Right lobe of liver (tissue), 6 donors: ENCODE measurements at places on chromosomes 6 and 20.

GRCh38 chr20:15091421-15092037 lies 754.1 kb upstream of the FLRT3 start:
- no peak for DNase-seq

DNA sequence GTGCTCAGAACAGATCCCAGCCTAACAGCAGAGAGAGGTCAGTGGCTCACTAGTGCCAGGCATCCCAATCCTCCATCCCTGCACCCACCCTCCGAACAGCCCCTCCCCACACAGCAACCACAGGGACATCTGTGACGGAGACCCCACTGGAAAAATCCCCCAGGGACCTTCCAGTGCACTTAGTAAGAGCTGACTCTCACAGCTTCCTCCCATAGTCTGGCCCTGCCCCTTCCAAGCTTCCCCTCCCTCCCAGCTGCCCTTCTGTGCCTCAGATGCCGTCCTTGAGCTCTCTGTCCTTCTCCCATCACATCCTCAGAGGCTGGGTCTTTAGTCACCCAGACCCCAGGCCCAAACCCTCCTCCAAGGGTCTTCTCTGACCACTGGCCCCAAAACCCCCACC lies 9.7 kb upstream of the THBS2 start:
- DNase-seq = no peak

DNA sequence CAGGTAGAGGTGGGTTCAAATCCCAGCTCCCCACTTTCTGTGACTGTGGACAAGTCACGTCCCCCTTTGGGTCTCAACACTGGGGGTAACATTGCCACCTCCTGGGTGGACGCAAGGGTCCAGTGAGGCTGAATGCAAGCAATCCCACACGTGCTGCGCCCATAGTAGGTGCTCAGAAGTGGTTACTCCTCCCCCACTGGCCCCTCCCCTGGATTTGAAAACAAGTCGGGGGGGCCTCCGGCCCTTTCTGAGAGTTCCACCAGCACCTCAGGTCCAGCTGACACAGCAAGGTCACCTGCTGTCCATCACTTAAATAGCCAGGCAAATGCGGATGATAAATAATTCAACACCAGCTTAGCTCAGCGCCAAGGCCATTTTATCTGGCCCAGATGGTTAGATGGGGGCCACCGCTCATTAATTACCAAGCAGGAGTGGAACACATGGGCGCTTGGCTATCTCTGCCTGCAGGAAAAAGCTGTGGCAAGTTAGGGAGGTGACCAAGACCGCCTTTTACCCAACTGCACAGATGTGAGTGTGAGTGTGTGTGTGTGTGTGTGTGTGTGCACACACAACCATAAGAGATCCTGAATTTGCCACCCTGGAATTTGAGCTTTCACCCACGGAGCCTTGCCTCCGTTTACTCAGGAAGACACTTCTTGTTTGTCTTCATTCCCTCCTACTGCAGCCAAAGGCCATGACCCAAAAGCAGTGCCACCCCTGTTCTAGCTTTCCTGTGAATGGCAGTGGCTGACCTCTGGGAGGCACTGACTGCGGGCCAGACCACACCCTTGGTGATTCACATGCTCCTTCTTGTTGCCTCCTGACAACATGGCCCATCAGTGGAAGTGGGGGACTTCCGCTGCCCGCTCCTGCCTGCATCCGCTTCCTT lies 34.7 kb upstream of the KCNB1 start:
- no peak for DNase-seq

- DNase-seq = no peak
Observed at GRCh38 chr6:159915397-159915796, 24.6 kb downstream of the MAS1 start.

- DNase-seq = no peak
Observed at GRCh38 chr20:4434681-4435080, 287.0 kb upstream of the PRND start.

DNA sequence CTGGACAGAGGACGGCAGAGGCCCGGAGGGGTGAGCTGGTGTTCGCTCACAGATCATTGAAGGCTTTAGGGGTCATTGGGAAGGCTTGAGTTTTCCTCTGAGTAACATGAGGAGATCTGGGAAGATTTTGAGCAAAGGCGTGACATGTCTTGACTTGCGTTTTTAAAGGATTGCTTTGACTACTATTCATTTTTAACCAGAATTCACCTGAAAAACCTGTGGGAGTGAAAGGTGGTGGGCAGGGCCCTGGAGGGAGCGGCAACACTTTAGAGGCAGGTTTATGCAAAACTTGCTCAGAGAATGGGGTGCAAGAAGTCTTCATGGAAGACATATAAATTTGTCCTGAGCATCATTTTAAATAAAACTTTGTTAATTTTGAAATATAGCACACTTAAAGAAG lies 72.2 kb upstream of the EEF1E1 start:
- no peak for DNase-seq

GRCh38 chr6:18390476-18390875 lies 3.3 kb downstream of the RNF144B start:
- DNase-seq = no peak

DNA sequence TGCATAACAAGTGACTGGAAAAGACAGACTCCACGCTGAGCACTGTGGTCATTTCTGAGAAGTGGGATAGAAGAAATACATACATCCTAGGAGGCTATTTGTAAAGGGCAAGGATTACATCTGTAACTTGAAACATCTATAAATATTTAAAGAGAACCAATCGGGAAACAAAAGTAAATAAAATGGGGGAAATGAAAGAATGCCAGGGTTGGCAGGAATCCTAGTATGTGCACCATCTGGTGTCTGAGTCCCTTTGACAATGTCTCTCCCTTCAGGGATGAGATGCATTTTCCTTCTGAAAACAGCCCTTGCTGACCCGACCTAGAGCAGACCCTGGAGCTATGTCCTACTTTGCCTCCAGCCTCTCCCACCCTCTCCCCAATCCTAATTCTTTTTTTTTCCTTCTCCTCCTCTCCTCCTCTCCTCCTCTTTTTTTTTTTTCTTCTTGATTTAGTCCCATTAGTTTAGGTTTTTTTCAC lies 53.2 kb downstream of the VSTM2L start:
- no peak for DNase-seq

GRCh38 chr6:38350942-38351341 lies 288.8 kb downstream of the BTBD9 start:
- DNase-seq = no peak

DNA sequence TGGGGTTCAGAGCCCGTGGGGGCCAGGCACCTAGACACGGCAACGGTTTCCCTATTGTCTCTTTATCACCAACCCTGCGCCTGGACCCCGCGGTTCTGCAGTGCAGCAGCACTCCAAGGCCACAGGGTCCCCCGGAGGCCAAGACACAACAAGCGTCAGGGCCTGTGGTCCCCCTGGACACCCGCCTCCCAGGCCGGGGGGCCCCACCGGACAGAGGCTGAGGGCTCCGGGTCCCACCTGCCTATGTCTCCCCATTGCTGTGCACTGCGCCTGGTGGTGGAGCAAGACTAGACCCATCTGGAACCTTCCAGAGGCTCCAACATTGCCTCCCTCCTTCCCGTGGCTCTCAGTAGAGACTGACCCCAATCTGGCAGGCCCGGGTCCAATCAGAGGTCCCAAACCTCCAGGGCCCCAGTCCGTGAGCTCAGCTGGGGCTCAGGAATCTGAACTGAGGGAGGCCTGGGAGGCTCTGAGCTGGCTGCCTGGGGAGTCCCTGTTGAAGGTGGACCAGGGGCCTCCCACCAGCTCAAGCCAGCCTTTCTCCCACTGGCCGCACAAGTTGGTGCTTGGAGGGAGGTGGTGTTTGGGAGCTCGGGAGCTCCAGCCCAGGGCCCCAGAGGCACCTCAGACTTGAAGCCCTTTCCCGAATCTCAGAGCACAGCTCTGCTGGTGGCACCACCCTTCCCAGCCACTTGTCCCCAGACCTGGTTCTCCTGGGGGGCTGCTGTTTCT lies 8.8 kb downstream of the GATA5 start:
- no peak for DNase-seq

DNA sequence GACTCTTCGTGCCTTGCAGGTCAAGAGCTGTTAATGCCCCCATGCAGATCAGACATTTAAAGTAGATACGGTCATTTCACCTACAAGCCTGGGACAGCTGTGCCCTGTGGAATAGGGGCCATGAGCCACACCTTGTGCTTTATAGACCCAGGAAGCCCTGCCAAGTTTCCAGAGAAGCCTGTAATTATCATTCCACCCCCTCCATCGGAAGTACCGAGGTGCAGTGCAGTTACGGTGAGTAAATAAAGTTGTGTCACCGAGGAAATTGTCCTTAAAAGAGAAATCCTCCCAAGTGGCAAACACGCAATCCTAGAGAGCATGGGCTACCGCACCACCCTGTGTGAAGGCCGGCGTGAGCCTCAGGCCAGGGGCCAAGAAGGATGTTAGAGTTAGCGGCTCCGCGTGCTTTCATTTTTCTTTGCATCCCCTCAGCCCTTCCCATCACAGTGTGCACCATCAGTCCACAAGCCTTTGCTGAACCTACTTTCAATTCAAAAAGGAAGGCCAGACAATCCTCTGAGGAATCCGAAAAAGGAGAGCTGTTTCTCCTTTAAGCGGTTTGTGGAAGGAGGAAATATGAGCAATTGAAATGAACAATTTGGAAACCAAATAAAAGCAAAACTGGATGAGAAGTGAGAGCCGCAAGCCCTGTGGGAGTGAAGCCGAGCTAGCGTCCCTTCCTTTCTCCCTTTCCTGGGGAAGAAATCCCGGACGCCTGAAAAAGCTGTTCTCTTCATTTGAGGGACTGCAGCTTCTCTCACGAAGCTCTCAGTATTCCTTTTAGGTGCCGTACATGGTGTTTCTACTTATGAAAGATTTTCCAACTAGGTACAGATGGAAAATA lies 183.3 kb upstream of the PDE10A start:
- no peak for DNase-seq

DNA sequence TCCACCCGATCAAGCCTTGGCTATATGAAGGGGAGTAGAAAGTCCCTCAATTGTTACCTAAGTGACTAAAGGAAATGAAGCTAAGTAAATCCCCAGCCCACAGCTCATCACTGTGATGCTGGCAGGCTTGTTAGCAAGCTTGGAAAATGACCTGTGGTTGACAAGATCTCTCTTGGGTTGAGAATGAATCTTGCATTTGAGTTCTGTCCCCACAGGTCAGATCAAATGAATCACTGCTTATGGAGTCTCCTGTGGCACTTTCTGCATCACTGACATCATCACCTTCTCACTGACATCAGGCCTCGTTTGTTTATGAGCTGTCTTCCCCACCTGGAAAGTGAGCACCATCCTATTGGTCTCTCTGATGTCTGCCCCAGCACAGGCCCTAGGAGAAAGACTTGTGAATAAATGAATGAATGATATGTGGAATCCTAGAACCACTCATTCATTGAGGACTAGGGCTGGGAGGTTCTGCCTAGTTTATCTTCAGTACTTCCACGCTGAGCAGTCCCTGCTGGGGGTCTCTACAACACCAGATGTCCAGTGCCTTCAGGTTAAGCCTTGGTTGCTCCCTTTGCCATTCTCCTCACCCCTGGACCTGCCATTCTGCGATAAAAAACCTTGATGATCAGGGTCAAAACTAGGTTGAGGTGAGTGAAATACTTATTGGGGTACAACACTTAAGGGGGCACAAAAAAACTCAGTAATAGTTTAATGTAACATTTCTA lies 318.4 kb upstream of the MOCS1 start:
- no peak for DNase-seq

DNA sequence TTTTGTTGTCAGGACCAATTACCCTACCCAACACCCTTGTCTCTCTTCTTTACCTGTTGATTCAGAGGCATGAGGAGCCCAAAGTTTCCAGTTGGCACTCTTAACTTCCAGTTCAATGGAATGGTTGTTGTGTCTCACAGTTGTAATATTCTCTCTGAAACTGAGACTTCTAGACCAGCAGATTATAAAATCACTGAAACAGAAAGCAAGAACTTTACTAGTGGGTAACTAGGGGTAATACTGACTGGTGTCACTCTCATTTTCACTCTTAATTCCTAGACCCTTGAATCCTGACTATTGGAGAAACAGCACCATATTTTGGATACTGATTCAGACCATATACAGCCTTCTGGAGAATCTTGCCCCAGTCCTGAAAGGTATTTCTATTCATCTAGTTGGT lies 140.2 kb upstream of the MMS22L start:
- DNase-seq = no peak

DNA sequence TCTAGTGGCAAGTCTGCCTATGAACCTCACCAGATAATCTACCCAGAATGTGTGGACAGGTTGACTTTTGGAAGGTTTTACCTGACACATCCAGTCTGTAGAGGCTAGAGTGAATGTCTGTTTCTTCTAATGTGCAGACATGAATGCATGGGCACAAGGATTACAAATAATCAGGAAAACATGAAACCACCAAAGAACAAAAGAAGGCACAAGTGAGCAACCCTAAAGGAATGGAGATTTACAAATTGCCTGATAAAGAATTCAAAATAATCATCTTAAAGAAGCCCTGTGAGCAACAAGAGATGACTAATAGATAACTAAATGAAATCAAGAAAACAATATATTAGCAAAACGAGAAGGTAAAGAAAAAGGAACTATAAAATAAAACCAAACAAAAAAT lies 876.1 kb upstream of the ADGRB3 start:
- no peak for DNase-seq

GRCh38 chr6:56372406-56372995 lies 125.1 kb upstream of the COL21A1 start:
- no peak for DNase-seq

- DNase-seq = no peak
Observed at GRCh38 chr6:164836486-164836885, 472.9 kb downstream of the C6orf118 start.

GRCh38 chr20:46838011-46838410 lies 56.6 kb upstream of the EYA2 start:
- DNase-seq = no peak
